Heart right ventricle (tissue), 16 donors: ENCODE measurements at places on chromosomes 5 and 9.
A peak's percentile ranks its signal among the peaks of the same experiment; 100 is the strongest.

DNA sequence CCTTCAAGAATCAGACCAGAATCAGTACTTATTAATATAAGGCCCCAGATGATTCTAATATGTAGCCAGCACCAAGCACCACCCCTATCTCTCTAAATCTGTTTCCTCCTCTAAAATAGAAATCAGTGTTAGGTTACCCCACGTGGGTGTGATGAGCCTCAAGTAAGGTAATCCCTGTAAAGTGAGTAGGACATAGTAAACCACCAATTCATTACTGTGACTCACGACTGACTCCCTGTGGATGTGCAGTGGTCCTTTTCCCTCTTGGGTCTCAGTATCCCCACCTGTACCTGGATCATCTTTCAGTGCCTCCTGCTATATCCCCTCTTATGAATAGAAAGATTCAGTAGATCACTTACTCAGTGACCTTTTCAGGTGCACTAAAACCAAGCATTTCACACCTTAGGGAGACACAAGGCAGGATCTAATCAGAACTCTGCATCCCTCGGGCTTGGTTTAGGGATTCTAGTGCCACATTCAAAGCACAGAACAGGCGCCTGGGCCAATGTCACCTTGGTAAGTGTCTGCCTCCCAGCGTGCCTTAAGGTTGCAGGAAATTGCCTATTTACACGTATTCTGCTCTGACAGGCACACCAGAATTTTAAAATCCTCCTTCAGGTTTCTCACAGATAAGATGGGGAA, 12.2 kb upstream of the ALDH1B1 start:
- no peak for DNase-seq

DNA sequence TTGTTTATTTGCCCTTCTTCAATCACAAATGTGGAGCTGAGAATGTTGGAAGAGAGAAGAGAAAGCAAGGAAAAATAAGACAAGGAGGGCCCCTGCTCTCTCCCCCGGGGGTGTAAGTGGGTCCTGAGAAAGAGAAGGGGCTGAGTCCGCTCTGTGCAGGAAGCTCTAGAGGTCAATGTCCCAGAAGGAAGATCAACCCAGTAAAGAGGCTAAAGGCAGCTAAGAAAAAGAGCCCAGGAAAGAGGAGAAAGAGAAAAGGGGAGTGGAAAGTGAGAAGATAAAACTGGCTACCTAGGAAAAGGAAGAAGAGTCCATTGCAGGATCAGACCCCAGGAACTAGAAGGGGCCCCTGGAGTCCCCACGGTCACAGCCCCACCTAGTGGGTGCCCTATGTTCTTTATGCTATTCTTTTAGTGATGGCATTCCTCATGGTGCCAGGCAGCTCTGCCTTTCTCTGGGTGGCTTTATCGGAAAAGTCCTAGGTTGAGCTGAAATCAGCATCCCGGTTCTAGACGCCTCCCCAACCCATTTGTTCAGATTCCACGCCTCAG, 583.4 kb downstream of the ACTL7B start:
- DNase-seq, result peak; percentile 46

GRCh38 chr5:99032234-99033013, 103.6 kb upstream of the CHD1 start:
- peak; percentile 76 for DNase-seq

DNA sequence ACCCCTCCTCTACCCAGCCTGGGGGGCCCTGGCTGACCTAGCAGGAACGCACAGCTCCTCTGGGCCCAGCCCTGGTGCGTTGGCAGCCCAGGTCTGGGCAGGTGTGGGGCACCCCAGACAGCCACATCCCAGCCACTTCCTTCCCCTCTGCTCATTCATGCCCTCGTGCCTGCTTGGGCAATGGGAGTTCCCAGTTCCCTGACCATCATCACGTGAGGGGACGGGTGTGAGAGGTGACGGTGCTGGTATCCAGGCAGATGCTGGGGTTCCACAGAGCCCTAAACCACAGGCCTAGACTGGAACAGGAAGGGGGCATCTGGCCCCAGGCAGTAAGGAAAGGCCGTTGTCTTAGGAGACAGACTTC, 8.4 kb downstream of the RALGDS start:
- peak; percentile 59 for DNase-seq

DNA sequence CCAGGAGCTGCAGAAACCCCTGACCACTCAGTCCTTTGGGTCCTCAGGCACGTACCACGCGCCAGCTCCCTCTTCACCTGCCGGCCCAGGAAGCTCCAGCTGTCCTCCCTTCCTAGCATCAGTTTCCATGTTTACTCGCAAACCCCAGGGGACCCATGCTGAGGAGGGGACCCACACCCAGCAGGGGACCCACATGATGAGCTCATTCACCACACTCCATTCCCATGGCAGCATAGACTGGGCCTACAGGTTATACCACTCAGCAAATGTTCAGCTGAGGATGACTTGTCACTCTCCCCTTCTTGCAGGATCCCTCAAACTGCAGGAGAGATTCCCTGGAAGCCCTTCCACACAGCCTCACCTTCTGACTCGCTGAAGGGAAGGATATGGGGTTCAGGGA, 73.5 kb upstream of the GALNT10 start:
- no peak for DNase-seq

- no peak for DNase-seq
These were observed 385.1 kb downstream of the SEMA5A start for GRCh38 chr5:9160747-9161146.

DNA sequence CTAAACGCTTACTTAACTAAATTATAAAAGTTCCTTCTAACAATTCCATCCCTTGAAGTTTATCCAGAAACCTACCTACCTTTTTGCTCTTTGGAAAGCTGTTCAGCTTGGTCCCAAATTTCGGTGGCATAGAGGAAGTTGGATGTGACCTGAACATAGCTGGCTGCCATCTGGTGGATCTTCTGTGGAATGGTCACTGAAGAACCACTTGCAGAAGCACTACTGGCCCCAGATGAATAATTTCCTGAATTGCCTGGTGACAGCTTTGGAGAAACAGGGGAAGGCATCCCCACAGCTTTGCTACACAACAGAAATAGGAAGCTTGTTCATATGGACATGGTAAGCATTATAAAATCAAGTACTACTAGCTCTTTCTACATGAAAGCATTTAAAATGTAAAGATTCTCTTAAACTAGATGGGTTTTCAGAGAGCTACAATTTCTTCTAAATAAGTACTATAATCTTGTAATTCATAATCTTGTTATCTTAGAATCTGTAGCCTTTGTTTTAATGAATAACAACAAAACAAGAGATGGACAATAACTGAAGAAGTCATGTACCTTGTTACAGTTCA, 9.9 kb downstream of the LEAP2 start:
- DNase-seq, result peak; percentile 59

DNA sequence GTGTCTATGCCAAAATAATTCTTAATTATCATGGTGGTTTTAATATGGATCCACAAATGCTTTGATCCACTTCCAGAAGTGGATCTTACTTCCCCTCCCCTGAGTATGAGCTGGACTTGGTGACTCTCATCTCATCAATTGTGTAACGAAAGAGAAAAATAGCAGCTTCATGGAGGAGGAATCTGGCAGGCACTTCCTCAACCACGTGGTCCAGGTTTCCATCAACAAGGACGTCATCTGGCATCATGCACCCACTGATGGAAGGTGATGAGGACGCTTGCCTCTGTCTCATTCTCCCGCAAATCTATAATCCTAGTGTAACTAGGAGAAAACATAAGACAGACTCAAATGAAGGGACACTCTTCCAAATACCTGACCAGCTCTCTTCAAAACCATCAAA, 54.6 kb upstream of the S1PR3 start:
- no peak for DNase-seq

- DNase-seq, result no peak
These were observed 89.9 kb upstream of the PTCH1 start for GRCh38 chr9:95606489-95607350.

- DNase-seq, result no peak
These were observed 47.8 kb downstream of the THOC3 start for GRCh38 chr5:175920231-175920811.

GRCh38 chr5:157109744-157110143, 900 bp upstream of the HAVCR2 start:
- DNase-seq, result no peak

DNA sequence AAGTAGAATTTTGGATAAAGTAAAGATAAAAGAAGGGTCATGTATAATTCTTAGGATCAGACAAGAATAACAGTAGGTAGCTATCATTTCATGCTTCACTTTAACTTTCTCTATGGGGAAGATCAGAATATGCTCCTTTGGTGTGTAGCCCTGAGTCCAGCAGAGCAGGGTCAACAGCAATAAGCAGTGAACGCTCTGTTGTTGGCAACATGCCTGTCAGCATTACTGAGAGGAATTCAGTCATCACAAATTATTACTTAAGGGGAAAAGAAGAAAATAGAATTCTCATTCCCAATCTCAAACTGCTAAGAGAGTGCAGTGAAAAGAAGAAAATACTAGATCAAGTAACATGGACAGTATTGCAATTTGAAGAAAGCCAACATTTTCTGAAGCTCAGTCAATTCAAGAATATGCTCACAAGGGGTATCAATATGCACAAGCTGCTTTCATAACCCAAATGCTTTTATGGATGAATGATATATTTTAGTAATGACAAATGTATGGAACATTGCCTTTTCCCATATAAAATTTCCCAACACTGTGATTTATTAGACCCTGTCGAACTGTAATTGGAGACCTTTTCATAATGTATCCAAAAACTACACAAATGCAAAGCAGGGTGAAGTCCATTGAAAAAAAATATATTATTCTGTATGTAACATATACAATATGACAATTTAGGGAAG, 1359.4 kb downstream of the EFNA5 start:
- no peak for DNase-seq

DNA sequence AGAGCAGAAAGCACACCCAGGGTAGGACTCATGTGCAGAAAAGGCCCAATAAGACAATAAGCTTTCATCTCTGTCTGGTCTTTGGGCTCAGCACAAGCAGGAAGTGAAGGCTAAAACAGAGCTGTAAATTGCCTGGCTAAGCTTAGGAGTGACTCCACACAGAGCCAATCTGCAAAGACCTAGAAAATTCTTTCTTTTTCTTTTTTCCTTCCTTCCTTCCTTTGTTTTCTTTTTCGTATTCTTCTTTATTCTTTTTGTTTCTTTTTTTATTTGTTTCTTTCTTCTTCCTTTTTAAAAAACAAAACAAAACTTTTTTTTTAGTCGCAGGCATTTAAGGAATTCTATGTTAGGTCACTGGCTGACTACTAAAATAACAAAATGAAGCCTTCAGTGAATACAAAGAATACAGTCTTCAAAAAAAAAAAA, 12.2 kb downstream of the SLC35A4 start:
- DNase-seq, result no peak

DNA sequence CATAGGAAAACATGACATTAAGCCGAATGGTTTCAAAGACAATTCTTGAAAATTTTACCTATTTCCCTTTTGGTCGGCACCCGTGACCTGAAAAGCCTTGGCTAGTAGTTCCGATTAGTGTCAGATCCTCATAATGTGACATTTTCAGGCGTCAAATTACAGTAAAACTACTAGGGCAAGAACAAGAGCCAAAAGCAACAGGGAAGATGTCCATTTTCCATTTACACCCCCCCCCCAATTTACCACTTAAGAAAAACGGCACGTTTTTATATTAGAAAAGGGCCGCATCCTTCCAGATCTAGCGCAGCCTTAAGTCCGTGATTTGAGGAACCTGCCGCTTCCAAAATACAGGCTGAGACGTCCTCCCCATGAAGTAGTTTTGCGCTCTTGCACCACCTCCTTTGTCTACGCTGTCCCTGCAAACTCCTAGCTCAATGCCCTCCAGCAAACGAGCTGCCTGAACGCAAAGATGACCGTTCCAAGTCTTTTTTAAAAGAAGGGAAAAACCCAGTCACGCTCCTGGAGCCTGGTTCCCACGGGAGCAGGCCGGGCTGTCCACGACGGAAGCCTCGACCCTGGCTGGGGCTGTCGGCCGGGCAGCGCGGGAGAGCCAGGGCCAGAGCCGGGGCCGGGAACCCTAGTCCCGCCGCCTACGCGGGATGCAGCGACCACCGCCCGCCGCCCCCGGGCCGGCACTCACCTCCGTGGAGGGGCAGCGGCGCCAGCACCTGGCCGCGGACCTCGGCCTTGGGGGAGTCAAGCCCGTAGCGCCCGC, 616 bp downstream of the RNF130 start:
- DNase-seq, result peak; percentile 61

DNA sequence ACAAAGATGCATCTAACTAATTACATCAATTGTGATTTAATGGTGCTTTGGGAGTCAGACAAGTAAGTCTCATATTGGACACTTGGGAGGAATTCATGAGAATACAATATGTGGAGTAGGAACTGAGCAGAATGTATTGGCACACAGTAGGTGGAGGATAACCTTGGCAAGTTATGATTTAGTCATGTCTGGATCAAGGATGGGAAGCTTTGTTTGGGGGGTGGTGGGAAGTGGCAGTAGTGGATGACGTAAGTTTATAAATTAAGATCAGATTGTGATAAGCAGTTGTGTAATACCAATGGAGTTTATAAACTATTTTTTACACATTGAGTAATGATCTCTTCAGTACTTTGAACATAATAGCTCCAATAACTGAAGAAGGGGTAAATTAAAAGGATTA, 67.0 kb downstream of the SGCD start:
- no peak for DNase-seq
